ENCODE measurements at places on chromosomes 5 and 9.

GRCh38 chr5:1762121-1762882 is 37.3 kb downstream of the MRPL36 start:
- peak; percentile 56 for DNase-seq

GRCh38 chr9:128276574-128277270 is 646 bp downstream of the SWI5 start:
- peak; percentile 79 for DNase-seq

- no peak for DNase-seq
Observed at GRCh38 chr9:32577316-32577715, 4.4 kb upstream of the NDUFB6 start.

DNA sequence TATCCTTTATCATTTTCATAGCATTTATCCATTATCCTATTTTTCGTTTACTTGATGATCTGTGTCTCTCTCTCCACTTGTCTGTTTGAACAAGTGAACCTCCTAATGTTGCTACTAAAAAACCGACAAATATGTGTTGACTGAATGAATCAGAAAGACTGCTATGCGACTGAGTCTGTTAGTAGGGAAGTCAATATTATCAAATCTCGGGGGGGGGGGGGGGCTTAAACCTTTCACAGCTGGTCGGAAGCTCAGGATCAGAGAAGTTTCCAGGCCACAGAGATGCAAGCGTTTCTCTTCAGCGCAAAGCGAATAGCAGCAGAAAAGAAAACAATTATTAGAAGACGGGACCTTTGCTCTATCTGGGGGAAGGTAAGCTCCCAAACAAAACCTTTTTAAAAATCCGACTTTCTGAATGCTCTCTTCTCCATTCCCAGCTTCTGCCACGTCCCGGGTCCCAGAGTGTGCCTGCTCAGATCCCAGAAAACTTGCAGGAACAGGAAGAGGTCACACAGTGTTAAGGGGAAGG is 412 bp downstream of the RIOK2 start:
- DNase-seq: no peak

GRCh38 chr5:102681403-102681983 is 73.6 kb upstream of the PAM start:
- DNase-seq: no peak

GRCh38 chr9:72872718-72873117 is 80.1 kb downstream of the ALDH1A1 start:
- no peak for DNase-seq

- DNase-seq: no peak
Observed at GRCh38 chr5:1003296-1003937, 5.2 kb upstream of the NKD2 start.

GRCh38 chr5:107876261-107876660 is 205.5 kb upstream of the EFNA5 start:
- no peak for DNase-seq

DNA sequence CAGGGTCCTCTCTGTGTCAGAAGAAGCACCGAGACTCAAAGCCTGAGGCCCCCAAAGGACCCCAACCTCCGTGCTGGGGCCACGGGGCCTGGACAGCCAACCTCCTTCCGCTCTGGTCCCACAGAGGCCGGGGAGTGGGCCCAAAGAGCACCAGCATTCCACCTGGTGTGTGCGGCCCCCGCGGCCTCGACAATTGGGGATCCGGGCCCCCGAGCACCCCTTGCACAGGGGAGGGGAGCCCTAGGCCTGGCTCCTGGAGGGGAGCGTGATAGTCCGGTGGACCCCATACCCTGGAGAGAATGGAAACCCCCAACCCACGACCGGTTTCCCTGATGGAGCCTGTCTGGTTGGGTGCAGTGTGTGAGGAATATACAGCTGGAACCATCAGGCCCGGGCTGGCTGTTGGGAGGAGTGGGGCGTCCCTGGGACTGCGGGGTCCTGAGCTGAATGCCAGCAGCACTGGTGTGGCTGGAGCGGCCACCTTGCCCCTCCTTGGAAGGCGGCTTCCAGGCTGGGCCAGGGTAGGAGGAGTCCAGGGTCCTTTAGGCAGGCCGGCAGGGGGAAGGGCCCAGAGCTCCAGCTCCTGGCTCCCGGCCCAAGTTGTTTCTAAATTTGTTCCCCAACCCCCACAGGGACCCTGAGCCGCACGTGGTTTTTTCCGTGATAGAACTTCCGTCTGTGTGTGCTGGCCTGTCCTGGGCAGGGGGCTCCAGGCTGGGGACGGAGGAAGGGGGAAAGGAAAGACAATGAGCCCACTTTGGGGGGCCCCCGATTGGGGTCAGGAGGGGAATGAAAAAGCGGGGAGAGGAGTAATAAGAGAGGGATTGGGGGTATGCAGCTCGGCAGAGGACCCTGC is 825 bp upstream of the TOR4A start:
- DNase-seq: no peak

- DNase-seq: peak; percentile 5
Observed at GRCh38 chr5:141641634-141642267, 5.0 kb downstream of the RELL2 start.

DNA sequence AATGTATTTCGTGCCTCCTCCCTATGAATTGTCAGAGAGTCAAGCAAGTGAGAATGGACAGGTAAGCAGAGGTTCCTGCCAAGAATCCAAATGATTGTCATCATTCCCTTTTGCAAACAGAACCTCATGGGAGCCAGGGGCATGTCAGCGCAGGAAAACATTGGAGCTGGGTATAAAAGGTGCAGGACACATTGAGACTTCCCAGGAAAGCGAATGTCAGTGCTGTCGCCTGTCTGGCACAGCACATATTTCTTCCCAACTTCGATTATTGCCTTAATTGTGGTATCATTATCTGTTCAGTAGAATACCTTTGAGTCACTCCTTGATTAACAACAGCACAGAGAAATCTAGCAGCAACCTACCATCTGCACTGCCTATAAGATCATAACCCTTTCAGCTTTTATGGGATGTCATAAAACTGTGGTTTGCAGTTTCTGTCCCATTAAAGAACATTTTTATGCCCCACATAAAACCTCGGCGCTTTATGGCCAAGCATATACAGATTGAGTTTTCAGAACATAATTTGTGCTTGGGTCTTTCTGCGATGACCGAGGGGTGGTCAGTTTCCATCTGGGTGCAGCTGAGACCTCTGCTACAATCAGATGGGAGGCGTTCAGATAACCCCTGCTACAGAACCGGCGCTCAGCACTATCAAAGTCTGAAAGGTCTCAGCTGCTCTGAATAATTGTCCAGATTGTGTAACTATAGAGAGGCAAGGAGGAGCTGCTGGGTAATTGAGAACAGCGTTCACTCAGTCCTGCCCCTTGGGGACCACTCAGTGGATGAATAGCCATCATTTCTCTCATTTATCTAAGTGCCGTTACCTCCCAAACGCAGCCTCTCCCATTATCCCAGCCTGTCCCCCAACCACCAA is 30.9 kb upstream of the WWC1 start:
- DNase-seq: no peak

GRCh38 chr9:87889065-87889881 is 6.6 kb downstream of the SPATA31E1 start:
- no peak for DNase-seq

GRCh38 chr5:120375248-120375647 is 88.9 kb upstream of the PRR16 start:
- no peak for DNase-seq

- no peak for DNase-seq
Observed at GRCh38 chr9:14037331-14037730, 276.6 kb downstream of the NFIB start.

DNA sequence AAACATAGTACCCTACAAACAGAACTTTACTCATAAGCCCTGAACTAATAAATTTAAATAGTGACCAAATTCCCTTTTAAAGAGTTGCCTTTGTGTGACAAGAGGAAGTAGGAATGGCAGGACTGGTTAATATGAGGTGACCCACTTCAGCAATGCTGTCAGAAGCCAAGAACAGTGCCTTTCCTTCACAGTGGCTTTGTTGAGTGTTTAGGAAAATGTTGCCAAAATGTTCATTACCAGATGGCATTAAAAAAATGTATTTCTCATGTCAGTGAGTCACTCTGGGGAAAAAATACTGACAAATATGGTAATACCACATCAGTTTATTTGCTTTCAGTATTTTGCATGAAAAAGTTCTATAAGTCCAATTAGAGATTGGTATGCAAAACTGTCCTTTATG is 103.3 kb downstream of the DIRAS2 start:
- DNase-seq: no peak

- DNase-seq: no peak
Observed at GRCh38 chr5:158140120-158140731, 281.3 kb upstream of the CLINT1 start.

- DNase-seq: no peak
Observed at GRCh38 chr9:119861842-119862241, 492.6 kb upstream of the BRINP1 start.

DNA sequence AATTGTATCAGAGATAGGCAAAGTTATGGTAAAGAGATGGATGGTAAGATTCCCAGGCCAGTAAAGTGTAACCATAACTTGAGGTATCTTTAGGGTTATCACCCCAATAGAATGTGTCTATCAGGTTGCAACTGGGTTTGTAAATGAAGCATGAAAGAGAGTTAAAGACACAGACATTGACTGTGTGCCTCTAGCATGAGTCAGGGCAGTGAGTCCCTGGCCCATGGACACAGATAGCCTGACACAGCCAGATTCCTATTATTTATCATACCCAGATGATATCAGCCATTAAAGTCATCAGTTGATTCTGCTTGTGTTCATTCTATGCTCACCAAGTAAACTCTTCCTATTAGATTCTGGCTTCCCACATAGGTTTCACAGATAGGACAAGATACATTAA is 33.5 kb upstream of the SNAPC3 start:
- no peak for DNase-seq

- no peak for DNase-seq
Observed at GRCh38 chr5:145921211-145921610, 15.2 kb upstream of the SH3RF2 start.

DNA sequence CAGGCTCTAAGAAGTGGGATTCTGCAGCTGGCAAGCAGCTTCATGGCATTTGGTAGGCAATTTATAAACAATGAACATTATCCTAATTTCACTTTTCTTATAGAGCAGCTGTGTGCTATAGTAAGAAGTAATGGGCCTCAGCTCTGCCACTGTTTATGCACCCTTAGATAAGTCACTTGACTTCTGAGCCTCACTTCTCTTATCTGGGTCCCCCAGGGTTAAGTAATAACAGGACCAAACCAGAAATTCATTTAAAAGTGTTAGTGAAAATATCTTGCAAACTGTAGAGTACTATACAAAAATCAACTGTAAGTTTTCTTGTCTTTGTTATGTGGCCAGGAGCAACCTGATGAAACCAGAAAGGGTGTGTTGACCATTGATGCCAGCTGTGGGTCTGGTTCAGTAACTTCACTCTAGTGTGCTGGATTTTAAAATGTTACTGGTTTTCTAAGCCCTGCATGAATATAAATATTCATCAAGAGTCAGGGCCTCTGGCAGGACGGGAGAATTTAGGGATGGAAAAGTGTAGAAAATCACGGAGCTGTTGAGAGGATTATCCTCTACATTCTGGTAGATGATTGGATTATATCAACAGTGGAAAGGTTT is 24.2 kb downstream of the TNFAIP8 start:
- no peak for DNase-seq

Data from coronary artery (tissue), 2 donors.